ENCODE measurements at places on chromosomes 6 and 20.

DNA sequence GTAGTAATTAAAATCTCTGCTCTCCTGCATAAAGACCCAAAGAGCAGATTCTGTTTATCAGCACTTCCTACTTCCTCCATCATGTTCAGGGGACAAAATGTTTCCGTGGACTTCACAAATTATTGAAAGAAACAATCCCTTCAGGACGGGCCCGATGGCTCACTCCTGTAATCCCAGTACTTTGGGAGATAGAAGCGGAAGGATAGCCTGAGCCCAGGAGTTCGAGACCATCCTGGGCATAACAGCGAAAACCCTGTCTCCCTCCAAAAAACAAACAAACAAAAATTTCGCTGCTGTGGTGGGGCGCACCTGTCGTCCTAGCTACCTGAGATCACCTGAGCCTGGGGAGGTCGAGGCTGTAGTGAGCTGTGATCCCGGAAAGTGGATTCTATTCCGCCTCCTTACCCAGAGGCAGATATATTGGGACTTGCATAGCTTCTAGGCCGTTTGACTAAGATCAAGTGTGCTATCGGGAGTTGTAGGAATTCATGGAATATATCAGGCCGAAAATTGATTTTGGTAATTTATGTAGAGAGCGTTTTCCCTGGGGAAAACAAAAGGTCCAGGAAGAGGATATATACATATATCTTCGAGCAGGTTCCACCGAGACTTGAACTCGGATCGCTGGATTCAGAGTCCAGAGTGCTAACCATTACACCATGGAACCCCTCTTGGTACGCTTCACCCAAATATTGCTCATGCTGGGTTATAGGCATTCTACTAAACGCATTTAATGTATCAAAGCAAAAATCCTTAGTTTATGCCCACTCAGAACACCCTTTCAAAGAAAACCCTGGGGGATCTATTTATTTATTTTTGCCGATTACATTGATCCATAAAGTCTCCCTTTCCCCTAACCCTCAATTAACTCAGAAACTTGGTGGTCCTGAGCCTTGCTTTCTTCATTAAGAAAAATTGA is 74.5 kb upstream of the ZNF184 start:
- DNase-seq = no peak

DNA sequence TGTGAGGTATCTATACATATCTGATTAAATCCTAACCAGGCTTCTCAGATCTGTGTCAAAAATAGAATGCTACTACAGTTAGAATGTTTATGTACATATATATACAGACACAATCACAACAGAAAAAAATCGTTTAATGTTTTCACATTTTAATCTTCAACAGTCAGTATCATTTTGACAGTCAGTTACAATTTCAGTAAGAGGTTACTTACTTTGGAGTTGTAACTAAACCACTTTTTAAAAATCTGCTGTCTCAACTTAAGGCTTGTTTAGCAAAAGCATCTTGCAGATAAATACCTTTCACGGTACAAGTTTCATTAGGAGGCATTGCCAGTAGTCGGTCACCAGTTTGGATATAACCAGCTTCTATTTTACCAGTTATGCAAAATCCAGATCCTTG is 32.3 kb upstream of the ALDH8A1 start:
- no peak for DNase-seq

GRCh38 chr6:2976571-2977085 is 5.3 kb upstream of the SERPINB6 start:
- no peak for DNase-seq

DNA sequence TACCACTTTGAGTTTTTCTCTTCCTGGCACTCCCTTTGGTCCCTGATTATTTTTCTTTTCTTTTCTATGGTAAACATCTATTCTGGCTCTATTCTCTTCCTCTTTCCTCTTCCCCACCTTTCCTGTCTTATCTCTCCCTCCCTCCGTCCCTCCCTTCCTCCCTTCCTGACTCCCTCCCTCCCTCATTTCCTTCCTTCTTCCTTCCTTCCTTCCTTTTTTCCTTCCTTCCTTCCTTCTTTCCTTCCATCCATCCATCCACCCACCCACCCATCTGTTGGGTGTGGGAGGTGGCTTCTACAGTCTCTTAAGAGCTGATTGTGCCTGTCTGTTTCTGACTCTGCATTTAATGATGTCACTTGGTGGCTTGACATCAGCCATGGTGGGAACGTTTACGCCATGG is 43.5 kb upstream of the GTSF1L start:
- no peak for DNase-seq

DNA sequence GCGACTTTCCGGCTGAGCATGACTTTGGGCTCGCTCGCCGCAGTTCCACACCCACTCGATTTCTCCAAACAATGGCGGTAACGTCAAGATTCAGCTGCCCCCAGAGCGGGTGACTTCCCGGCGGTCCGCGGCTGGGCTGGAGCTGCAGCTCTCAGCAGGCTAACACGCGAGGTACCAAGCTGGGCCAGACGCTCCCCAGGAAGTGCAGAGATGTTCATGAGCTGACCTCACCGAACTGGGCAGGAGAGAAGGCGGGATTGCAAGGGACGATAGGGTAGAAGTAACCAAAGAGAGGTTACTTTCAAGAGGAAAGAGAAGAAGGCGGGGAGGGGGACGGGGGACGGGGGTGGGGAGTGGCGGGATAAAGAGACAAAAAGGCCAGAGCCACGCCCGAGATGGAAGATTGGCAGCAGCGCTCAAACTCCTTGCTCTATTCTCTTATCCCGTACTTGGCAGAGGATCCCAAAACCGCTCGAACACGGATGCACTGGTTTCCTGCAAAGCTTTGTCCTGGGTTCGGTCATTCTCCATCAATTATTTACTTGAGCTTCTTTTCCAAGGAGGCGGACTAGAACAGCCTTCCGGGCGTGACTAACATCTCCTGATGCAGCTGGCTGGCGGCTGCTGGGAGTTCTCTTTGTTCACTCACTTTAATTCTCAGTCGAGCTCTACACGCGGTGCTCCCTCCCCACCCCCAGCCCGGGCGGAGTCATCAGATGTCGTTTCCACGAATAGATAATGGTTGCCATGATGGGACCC is at the start of gene MTCL3:
Gene MTCL3, minus strand, starts transcription at position 626 of the 759 bp plus-strand sequence.
- DNase-seq = no peak

DNA sequence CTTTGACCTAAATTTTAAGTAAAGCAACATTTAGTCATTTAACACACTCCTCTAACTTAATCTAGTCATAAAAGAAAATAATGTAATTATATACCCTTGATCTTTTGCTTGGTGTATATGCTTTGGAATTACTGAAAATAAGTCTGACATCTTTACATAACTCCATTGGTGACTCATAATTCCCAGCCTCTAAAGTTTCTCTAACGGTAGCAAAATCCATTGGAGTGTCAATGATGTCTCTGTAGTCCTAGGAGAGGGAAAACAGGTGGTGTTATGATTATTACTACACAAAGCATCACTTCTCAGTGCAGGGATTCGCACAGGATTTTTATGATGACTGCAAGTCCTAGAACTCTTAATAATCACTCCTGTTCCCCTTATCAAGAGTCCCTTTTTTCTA is 80.2 kb downstream of the IRAK1BP1 start:
- DNase-seq = no peak

GRCh38 chr6:45707176-45707575 is 308.5 kb downstream of the CLIC5 start:
- DNase-seq = no peak

- no peak for DNase-seq
Observed at GRCh38 chr6:167770291-167770955, 56.3 kb upstream of the AFDN start.

DNA sequence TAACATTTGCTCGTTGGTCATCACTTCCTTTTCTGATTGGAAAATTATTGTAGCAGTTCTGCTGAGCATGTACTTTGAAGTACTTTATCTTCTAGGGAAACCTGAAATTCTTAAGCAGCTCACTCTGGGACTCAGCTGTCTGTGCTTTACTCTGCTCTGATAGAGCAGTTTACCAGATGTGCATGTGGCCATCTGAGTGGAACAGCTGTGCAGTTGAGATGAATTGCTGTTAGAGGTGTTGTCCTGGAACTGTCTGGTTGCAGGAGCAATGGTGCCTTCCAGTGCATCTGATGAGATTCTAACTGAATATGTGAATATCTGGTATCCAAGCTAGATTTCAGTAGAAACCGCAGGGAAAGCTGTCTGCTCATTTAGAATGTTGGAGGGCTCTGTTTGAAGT is 27.2 kb downstream of the PANK2 start:
- no peak for DNase-seq

DNA sequence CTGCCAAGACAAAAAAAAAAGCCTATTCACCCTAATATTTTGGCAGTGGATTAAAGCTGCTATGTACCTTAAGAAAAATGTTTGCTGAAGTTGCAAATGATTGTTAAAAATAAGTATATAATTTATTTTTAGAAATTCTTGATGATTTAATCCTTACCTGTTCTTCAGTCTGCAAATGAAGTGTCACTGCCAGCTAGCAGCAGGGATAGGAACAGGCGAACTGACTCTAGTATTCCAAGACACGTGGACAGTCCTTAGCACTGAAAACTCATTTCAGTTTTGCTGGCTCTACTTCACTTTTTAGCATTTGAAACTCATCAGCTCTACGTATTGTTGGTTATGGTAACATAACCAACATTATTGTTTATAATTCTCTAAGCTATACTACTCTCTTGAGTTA is 204.4 kb upstream of the ID4 start:
- no peak for DNase-seq

DNA sequence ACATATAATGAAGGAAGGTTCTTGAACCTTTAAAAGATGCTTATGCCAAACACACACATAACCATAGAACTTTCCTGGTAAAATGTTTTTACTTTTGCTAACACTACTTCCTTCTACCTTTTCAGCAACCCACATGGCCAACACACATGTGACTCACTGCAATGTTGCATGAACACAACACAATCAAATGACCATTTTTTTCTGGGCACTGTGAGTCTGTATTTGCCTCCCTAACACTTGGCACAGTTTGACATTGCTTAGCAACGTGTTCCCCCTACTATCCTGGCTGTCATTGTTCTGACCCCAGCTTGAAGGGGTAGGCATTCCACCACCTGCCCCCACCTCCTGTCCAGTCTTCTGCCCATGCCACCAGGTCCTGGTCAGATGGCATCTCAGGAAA is 204.8 kb upstream of the PRND start:
- no peak for DNase-seq

DNA sequence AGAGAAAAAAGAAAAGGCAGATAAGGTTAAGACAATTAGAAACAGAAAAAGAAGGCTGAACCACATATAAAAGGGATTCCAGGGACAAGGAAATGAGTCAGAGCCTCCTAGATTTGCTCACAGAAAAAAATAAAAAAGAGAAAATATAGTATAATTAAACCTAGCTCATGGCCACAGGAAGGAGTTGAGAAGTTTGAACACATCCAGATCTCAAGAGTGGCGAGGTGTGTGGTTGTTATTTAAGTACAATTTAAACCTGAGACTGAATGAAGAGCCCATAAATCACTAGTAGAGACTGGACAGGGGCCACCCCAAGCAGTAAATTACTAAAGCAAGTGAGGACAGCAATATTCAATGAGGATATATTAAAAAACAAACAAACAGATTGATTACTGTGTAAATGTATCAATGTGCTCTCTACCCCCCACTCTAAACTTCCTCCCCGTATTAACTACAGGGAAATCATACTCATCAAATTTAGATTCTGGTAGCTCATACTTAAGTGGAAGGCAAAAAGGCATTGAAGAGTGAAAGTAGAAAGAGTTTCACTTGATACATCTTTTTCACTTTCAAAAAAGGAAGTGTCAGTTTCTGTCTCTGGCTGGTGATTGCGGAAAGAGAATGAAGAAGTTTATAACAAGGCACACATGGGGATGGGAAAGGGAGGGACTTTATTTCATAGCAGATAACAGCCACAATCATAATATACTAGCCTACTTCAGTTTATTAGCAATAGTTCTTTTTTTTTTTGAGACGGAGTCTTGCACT is 49.3 kb upstream of the SCAF8 start:
- DNase-seq = peak; percentile 74

DNA sequence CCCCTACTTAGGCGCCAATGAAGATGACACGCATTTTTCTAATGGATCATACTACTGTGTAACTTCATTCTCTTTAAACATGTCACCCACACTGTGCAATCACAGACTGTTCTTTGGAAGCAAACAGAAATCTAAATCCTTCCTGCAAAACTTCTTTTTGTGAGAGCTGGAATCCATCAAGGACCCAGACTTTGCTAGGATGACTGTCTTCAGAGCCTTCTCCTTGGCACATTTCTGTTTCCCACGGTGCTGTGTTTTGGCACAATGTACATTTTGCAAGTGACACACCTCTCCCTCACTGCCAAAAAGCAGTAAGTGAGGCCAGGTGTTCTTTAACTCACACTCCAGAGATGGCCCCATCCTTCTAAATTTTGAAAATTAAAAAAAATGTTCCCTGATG is 21.7 kb upstream of the TAGAP start:
- DNase-seq = no peak

GRCh38 chr6:137981758-137982157 is 114.7 kb downstream of the TNFAIP3 start:
- DNase-seq = no peak

DNA sequence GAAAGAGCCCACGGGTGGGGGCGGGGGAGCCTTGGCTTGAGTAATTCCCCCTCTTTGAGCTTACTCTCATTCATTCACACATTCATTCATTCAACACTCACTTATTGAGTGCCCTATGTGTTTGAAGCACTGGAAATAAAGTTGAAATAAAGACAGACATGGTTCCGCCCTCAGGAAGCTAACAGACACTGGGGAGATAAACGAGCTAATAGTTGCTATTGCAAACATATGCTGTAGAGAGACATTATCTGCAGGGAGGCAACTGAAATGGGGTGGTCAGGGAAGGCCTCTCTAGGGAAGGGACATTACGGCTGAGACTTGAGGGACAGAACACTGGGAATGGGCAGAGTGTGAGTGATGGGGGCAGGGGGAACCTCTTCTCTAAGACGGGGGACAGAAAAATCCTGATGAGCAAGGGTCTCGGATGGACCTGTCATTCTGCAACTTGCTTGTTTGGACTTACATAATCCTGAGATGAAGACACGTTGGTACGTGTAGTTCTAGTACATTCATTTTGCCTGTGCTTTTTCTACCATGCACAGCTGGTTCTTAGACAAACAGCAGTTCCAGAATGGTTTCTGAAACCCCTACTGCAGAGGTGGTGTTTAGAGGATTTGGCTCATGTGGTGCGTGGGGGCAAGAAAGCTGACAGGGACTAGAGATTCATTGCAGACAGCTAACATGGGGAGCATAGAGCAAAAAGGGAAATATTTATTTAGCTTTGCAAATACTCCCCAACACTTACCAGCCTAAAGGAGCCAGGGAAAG is 71.1 kb upstream of the BLCAP start:
- DNase-seq = no peak

GRCh38 chr20:36304786-36305495 is 1.2 kb upstream of the DLGAP4 start:
- DNase-seq = no peak

- DNase-seq = no peak
Observed at GRCh38 chr6:15026832-15027231, 219.0 kb upstream of the JARID2 start.

DNA sequence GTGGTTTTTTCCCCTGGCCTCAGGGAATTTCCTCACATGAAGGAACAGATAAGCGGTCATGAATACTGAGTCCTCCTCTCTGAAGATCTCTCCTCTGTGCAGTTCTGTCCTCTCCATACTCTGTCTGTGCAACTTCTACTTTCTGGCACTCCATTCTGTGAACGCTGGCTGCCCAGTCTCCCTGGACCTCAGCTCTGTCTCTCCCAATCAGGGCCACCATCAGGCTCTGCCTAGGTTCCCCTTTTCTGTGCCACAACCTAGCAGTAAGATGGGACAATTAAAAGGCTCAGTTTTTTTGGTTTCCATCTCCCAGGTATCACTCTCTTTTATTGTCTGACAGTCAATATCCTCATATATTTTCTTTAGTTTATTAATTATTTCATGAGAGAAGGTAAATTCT is 4.8 kb upstream of the ADGB start:
- no peak for DNase-seq

- DNase-seq = no peak
Observed at GRCh38 chr20:61806995-61807394, 258.7 kb downstream of the TAF4 start.
